ENCODE measurements at places on chromosomes 16 and 17.

DNA sequence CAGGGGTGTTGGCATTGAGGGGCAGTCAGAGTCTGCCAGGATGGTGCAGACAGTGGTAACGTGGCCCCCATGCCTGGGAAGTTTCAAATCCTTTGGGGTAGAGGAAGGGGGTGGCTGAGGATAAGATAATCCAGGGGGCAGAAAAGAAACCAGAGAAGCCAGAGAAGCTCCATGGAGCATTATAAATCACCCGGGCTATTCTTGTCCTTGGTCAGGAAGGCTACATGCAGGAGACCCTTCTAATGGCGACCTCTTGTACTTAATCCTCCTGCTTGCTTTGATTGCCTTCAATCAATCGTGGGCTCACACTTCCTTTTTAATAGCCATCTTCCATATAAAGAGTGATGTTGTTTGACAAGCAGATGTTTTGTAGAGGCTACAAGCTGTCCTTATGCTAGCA, 131.9 kb downstream of the MAF start:
- no peak for DNase-seq

GRCh38 chr16:52251495-52251894, 295.4 kb downstream of the TOX3 start:
- DNase-seq, result no peak

- no peak for DNase-seq
These were observed 29.9 kb upstream of the GINS2 start for GRCh38 chr16:85718682-85719081.

DNA sequence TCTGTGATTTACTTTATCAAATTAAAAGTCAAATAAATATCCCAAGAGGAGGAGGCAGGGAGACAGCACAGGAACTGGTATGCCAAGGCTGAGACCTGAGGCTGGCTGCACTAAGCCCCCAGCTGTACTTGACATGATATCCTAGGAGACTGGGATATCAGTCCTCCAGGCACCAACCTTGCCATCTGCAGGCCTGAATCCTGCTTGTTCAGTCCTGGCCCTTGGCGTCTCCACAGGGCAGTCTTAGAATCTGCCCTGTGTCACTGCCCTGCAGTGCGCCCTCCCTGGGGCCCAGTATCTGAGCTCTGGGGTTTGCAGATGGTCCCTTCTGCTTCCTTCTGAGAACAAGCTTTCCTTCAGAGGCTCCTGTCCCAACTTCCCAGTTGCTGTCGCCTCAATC, 75.9 kb downstream of the HS3ST3A1 start:
- DNase-seq, result no peak

GRCh38 chr16:3471518-3472176, 23.6 kb downstream of the C16orf90 start:
- no peak for DNase-seq

GRCh38 chr16:13863075-13863765, 56.7 kb upstream of the ERCC4 start:
- no peak for DNase-seq

DNA sequence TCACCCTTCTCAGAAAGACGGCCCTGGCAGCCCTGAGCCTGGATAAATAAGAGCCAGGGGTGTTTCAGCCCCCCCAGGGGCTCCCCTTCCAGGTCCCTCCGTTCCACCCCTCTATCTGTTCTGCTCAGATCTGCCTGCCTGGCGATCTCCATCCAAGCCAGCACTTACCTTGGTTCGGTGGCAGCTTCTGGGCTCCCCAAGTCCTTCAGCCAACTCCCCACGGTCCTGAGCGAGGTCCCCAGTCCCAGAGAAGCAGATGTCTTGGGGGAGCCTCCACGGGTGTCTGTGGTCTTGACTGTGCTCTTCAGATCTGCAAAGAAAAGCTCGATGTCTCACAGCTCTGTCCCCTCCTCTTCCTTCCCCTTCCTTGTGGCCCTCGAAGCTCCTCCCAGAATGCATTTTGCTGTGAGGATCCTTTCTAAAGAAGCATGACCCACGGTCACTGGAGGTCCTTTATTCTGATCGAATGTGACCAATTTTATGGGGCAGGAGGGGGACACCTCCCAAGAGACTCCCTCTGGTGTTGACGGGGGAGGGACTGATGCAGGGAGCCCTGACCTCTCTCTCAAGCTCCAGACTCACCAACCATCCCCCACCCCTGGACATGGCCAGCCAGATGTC, at the start of gene PIK3R6:
TSS of gene PIK3R6 (minus strand) at position 314 of the 621 bp plus-strand sequence. CDS start 17,880 bp downstream, outside the sequence.
- no peak for DNase-seq

DNA sequence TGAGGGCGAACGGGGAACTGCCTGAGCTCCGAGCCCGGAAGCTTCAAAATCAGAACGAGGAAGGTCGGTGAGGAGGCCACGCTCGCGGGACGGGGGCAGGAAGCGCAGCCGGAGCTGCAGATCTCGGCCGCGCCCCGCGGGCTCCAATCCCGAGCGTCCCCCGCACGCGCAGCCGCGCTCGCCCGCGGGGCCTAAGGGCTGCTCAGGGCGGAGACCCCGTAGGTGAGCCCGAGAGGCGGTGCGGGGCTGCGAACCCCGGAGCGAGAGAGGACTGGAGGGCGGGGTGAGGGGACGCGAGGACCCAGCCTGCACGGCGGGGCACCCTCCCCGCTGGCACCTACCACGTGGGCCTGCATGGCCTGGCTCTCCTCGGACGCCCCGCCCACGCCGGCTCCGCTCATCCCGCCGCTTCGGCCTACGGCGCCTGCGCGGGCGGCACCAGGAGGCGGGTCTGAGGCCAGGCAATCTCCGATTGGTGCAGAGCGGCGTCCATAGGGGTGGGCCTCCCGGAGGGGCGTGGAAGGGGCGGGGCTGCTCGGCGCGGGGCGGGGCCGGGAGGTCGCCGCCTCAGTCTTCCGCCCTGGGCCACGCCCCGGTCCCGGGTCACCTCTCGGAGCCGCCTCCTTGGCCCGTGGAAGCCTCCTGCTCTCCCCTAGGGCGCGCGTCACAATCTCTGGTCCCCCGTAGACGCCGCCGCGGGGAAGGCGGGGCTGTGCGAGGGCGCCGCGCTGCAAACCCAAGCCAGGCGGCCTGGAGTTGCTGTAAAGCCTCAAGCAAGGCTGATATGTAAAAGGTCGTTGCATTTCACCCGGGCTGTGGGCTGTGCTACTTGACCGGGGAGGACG, 27.8 kb upstream of the METRNL start:
- peak; percentile 99 for DNase-seq

GRCh38 chr17:44914148-44914547, 1.2 kb downstream of the GFAP start:
- no peak for DNase-seq

DNA sequence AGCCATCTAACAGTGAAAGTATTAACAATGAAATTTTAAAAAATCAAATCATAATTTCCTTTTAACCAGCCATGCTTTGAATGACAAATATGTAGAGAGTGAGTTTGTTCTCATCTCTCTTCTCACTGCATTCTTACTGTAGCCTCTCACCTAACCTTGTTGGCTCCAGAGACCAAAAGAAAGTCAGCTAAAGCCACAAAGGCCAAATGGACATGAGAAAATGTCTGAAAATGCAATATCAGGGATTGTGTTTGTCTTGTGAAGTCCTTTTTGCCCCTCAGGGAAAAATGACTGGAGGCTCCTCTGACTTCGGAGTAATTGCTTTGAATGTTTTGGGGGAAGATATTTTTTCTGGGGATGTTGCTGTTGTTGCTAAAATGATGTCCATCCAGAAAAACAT, 166.3 kb downstream of the SLC39A11 start:
- no peak for DNase-seq

DNA sequence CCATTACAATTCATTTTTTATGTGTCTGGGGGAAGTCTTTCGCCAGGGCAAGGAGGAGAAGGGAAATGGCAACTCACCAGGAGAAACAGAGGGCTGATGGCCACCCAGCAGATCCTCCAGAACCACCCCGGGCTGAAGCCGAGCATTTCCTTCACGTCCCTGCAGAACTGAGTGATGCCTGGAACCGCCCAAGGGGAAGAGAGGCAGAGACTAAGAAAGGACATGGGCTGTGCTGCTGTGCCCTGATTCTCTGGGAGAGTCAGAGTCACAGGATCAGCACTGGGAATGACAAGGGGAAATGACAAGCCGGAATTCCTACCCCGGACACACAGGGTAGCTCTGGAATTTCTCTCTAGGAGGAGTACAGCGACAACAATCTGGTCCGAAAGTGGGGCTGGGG, 27.8 kb downstream of the SLC6A4 start:
- DNase-seq, result no peak

GRCh38 chr17:2709183-2709661, 2.3 kb downstream of the CLUH start:
- DNase-seq, result peak; percentile 53

DNA sequence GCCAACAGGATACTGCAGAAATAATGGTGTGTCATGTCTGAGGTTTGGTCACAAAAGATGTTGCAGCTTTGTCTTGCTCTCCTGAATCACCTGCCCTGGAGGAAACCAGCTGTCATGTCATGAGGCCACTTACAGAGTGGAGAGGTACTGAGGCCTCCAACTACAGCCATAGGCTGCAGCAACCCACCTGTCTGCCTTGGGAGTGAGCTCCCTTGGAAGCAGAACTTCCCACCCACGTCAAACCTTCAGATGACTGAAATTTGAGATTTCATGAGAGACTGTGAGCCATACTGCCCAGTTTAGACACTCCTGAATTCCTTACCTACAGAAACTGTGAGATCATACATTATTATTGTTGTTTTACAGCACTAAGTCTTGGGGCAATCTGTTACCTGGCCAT, 475.9 kb downstream of the HS3ST3B1 start:
- DNase-seq, result no peak

GRCh38 chr17:69230939-69231338, 2.3 kb upstream of the ABCA10 start:
- DNase-seq, result no peak

- DNase-seq, result no peak
These were observed 7.0 kb downstream of the CYTH1 start for GRCh38 chr17:78774956-78775571.

- no peak for DNase-seq
These were observed 3.3 kb downstream of the VAT1 start for GRCh38 chr17:43018932-43019331.

DNA sequence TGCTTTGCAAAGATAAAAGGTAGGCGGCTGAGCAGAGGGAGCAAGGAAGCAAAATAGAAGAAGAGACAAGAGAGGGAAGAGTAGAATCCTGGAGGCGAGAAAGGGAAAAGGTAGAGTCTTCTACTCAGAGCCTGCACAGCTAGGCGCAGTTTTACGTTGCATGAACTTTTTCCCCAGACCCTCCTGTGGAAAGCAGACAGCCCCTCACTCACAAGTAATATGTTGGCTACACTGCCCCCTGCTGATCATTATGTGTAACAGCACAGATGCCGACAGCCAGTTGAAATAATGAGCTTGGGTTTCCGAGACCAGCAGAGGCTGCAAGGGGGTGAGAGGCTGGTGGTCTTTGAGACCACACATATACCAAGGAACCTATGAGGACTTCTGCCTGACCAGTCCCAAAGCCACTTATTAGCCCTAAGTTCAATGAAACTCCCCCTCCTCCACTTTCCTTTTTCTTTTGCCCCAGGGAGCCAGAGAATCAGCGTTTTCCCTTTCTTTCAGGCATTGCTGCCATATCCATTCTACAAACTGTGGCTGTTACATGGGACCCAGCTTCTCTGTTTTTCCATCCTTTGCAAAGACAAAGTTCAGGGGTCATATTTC, 22.5 kb upstream of the CMTR2 start:
- DNase-seq, result no peak

DNA sequence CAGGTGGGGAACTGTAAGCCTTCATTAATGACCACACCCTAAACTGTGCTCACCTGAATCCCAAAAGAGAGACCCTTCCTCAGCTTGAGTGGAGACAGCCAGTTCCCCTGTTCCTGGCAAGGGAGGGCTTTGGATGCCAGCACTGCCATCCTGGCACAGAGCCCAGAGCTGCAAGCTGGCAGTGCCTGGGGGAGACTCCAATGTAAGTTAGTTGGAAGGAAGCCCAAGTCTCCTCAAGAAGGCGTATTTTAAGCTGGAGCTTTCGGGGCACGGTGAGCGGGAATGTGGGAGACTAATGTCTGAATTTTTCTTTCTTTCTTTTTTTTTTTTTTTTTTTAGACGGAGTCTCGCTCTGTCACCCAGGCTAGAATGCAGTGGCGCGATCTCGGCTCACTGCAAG, 4.7 kb downstream of the CDC42EP4 start:
- no peak for DNase-seq

GRCh38 chr16:84947996-84948850, 63.1 kb downstream of the ZDHHC7 start:
- DNase-seq, result no peak

DNA sequence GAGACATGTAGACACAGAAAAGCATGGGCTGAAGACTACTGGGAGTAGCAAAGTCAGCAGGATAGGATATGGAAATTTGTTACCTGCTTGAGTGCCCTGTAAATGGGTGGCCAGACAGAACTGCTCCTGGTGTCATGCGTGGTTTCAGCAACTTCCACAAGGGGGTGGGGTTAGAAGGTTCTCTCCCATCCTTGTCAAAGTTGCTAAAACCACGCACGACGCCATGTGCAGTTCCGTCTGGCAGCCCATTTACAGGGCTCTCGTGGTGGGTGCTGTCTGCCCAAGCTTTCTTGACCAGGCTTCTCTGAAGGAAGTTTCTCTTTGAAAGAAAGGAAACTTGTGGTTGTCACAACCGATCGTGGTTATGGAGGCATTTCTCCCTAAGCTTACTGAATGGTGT, 6.9 kb upstream of the DBNDD1 start:
- no peak for DNase-seq

- no peak for DNase-seq
These were observed at the start of gene CNTNAP1 for GRCh38 chr17:42681976-42682721. Gene CNTNAP1, plus strand, starts transcription at chr17:42682531. Its CDS starts 299 bp downstream, at chr17:42682830.

DNA sequence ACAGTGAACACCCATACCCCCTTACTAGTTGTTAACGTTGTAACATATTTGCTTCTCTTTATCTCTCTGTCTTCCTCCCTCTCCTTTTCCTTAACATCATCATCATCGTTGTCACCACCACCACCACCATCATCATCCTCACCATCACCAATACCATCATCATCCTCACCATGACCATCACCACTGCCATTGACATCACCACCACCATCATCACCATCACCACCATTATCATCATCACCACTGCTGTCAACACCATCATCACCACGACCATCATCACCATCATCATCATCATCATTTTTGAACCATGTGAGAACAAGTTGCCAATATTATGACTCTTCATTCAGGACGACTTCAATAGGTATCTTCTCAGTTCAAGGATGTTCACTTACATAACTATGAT, 35.5 kb downstream of the SHISA6 start:
- DNase-seq, result no peak

GRCh38 chr17:16352667-16353316, 477 bp downstream of the CENPV start:
- DNase-seq, result no peak

DNA sequence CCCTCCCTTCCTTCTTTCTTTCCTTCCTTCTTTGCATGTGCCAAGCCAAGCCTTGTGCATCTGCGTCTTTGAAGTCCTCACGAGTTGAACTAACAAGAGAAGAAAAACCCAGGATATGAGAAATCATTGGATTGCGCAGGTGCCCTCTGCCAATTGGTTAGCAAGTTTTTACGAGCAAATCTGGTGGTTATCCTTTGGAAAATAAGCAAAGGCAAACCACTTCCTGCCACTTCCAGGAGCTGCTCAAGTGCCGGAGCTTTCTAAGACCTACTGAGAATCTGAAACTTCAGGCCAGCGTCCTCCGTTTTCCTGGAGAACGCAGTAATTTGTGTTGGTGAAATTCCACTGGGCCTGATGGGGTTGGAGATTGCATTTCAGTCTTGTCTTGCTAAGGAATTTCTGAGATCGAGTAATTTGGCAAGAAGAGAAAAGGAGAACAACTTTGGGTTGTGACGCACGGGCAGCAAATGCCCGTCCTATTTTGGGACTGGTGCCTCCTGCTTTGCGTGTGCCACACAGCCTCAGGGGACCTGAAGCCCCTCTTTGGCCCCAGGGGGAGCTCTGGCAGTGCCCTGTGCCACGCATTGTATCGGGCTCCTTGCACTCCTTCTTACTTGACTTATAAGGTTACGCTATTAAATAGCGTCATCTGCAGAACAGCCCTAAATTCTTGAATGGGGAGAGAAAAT, 56.4 kb downstream of the CMIP start:
- no peak for DNase-seq

Data from GM18507 (cell line).